Stimulated activated CD8-positive, alpha-beta memory T cell treated with anti-CD3 and anti-CD28 coated beads, Interleukin-12 subunit alpha, Interleukin-12 subunit beta, amount 100 ng/mL, for 4 hours (primary cell): ENCODE measurements at places on chromosomes 11 and 22.

GRCh38 chr22:28375761-28376534 is 303.7 kb downstream of the TTC28 start:
- no peak for DNase-seq

DNA sequence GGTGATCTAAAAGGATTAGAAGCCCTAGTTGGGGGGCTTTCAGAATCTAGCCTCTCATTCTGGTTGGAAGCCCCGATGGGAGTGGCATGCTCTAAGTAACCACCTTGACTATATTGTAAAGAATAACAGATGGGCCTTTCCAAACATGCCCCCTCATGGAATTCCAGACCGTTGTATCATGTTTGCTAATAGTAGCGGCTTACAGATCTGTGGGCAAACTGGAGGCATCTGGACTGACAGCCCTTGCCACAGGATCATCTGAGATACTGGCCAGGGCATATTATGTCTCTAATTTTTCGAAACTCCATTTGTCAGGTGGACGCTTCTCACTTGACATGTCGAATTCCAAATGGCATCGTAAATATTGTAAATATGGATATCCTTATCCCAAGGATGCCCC is 10.5 kb downstream of the APIP start:
- no peak for DNase-seq

GRCh38 chr11:3954448-3955298 is 99.2 kb downstream of the STIM1 start:
- DNase-seq: no peak

GRCh38 chr22:39721206-39722031 is 150.9 kb downstream of the CACNA1I start:
- no peak for DNase-seq

- no peak for DNase-seq
Observed at GRCh38 chr11:69267395-69267805, 26.6 kb upstream of the MYEOV start.

- DNase-seq: no peak
Observed at GRCh38 chr22:42560781-42561180, 7.0 kb downstream of the SERHL2 start.

DNA sequence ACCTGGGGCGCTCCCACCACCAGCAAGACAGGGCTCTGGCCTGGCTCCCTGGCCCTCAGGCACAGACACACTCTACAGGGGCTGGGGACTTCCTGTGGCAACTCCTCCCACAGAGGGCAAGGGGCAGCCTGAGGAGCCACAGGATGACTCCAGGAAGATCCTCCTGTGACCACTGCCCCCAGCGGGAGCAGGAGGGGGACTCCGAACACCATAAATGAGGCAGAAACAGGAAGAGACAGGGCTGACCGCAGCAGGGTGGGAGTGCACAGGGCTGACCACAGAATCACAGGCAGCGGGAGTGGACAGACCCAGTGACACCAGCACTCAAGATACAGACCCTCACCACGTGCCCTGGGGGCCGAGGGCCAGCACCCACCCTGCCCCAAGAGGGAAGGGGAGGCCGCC is 10.8 kb downstream of the ARAP1 start:
- no peak for DNase-seq

DNA sequence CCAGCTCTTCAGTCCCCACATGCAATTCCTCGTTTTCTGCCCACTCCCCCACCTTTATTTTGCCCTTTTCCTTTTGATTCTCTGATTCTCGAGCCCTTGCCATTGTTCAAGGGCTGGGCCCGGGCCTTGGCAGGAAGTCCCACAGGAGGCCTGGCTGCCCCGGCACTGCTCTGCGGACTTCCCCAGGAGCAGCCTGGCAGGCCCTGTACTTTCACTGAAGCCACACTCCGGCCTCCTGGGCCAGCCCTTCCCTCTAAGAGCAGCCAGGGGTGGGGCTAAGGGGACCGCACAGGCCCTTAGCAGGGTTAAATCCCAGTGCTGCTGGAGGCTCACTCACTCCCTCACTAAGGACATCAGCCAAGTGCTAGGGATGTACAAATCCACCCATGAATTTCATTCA is 4.1 kb downstream of the LRRC32 start:
- DNase-seq: no peak

DNA sequence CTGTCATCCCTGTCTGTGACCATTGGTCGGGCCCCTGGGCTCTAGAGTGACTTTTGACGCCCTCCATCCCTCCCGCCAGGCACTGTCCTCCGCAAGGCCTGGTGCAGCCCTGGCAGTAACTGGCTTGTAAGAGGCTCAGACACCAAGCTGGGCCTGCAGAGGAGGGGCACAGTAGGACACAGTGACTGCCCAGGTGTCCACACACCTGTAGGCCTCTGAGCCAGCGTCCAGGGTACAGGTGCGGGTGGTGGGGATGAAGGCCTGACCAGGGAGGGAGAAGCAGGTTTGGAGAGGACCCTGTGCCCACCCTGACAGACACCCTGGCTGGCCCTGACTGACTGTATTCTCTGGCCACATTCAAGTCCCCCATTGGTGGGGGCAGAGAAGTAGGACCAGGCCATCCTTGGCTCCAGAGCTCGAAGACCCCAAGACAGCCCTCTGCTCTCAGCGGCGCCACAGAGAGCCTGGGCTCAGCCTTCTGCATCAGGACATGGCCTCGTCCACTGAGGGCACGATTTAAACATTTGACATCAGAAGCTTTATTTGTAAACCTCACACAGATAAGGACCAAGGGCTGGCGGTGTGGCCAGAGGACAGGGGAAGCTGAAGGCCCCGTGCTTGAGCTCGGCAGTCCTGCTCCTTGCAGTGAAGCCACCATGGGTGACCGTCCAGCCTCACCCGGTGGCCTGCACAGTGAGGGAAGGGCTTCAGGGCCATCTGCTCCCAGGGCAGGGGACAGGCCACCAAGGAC is 31.4 kb downstream of the PPIL2 start:
- no peak for DNase-seq

- no peak for DNase-seq
Observed at GRCh38 chr11:69377029-69377952, 83.3 kb downstream of the MYEOV start.

DNA sequence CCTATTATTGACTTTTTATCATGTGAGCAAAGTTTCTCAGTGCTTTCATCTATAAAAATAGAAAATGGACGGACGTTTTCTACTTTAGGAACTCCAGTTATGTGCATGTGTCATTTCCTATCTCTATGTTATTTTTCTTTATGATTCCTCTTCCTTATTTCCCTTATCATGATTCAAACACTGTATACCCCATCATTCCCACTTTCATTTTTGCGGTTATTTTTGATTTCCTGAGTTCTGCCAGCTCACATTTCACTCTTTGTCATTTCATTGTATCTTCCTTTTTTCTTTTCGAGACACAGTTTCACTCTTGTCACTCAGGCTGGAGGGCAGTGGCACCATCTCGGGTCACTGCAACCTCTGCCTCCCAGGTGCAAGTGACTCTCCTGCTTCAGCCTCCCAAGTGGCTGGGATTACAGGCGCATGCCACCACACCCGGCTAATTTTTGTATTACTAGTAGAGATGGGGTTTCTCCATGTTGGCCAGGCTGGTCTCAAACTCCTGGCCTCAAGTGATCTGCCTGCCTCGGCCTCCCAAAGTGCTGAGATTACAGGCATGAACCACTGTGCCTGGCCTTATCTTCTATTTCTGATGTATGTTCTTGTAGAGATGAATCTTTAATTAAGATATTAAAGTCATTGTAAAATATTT is 21.5 kb downstream of the C11orf58 start:
- no peak for DNase-seq

DNA sequence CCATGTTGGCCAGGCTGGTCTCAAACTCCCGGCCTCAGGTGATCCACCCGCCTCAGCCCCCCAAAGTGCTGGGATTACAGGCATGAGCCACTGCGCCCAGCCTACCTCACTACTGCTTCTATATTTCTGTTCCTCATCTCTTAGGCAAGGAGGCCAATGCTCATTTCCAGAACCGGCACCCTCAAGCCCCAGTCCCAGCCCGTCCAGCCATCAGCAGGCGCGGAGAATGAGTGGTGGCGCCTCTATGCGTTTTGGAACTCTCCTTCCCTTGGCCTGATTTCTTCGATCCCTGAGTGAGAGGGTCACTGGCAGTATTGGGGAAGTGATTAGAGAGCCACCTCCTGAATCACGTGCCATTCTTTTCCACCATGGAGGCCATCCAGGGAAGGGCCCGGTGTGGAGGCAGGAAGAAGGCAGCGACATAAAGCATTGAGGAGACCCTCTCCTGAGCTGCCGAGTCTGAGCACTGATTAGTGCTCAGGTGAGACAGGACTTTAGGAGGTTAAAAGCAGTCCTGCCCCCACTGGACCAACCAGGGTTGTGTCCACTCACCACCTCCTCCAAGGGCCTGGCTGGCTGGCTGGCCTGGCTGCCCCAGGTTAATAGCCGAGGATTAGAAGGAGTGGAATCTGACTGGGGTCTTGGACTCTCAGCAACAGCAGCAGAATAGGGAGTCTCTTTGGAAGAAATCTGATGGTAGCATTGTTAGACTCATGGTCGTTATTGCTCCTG is 8.7 kb downstream of the GRIK4 start:
- no peak for DNase-seq

GRCh38 chr11:20912922-20913512 is 243.6 kb downstream of the NELL1 start:
- DNase-seq: no peak

- no peak for DNase-seq
Observed at GRCh38 chr11:102946237-102946636, 9.3 kb downstream of the MMP13 start.
